ENCODE measurements at places on chromosomes 16 and 17.

GRCh38 chr16:68529608-68529930 lies 9.5 kb upstream of the ZFP90 start:
- DNase-seq: no peak

DNA sequence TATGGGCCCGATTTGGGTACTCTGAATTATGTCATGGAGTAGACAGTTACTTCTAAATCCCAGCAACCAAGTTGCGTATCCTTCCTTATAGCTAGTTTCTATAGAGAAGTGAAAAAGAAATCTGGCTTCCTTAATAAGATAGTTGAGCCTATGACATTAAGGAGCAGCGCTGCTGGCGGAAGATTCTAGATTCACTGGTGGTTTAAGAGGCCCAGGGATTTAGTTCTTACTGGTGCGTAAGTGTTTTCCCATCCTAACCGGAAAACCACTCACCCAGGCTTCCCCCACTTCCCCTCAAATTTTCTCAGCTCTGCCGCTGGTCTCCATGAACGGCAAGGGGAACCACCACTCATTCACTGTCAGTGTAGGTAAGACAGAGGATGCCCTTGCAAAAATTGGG lies 230.4 kb downstream of the CPPED1 start:
- DNase-seq: peak; percentile 3

DNA sequence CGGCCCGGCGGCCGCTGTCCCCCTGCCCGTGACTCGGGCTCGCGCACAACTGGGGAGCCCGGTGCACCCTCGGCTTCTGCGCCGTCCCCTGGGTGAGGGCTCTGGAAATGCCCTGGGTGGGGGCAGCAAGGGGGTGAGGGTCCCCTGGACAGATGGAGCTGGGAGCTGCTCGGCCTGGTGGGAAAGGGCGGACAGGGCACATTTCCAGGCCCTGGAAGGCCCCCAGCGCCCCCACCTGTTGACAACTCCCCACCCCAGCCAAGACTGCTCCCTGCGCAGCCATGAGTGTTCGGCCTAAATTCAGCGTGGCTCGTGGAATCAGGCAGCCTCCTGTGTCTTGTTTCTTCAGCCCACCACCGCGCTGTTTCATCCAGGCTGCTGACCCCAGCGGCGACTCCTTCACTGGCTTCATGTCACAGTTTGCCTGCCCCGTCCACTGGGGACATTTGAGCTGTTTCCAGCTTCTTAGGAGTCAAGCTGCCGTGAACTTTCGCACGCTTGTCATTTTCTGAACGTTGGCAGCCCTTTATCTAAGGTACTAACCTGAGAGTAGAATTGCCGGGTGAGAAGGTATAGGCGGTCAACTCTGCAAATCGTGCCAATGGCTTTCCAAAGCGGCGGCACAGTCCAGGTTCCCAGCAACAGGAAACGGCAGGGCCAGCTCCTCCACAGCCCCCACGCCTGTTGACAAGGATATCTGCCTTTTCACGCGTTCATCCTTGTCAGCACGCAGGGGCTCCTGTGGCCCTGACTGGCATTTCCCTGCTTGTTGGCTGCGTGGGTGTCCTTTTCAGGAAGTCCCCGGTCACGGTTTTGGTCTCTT lies 895 bp downstream of the UTS2R start:
- DNase-seq: no peak

DNA sequence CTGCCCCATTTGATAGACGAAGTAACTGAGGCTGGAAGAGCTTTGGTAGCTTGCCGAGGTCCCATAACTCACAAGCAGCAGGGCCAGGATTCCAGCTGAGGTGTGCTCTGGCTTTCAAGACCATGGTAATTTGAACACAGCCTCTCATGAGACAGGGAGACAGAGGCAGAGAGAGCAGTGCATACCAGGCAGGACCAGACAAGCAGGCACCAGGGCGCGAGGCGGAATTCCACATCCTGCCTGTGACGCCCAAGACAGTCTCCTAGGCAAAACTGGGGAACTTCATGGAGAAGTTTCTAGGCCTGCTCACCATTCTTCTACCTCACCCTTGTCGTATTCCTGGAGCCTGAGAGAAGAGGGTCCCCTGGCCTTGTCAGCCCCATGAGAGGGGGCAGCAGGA lies 19.2 kb downstream of the SDK2 start:
- no peak for DNase-seq

- DNase-seq: no peak
Measured at GRCh38 chr17:73783945-73784603, 139.8 kb upstream of the SDK2 start.

DNA sequence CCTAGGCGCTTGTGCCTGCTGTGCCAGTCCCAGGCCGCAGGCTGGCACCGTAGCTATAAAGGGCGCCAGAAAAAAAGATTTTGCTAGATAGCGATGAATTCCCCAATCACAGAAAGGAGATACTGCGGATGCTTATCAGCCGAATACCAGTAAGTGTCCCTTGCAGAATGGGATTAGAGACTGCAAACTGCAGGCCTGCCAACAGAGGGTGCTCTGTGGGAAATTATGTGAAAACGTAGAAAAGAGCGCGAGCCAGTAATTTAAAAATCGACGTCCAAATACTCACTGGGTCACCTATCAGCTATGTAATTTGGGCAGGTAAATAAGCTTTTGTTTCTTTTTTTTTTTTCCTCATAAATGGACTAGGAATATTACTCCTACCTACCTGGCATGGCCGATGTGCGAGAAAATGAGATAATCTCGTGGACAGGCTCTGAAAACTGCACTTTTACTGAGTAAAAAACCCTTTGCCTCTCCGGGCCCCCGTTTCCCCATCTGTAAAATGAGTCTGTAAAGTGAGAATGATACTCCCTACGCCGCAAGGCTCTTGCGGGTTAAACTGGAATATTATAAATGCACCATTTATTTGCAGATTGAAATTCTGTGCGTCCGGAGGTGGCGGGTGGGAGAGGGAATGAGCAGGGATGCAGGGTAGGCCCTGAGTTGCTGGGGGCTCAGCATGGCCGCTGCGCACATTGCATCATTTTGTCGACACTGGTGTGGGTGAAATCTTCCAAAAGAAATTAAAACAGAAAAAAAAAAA lies 1.2 kb upstream of the COG1 start:
- DNase-seq: peak; percentile 58

GRCh38 chr16:89847051-89847939 lies 19.0 kb downstream of the SPIRE2 start:
- peak; percentile 76 for DNase-seq

DNA sequence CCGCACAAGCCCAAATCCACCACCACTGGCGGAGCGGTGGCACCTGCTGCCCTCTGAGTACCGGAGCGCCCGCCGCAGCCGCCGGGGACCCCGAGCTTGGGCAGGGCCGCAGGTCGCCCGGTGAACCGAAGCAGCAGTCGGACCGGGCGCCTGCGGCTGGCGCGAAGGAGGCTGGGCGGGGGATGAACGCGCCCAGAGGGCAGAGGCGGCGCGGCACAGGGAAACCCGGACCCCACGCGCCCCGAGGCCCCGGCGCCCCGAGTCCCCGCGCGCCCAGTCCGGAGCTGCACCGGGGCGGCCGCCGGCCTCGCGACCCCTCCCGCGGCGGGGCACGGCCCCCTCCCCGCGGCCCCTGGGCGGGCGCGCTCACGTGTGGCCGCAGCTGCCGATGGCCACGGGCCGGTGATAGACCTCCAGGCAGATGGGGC lies 393 bp downstream of the RNF166 start:
- DNase-seq: no peak

- no peak for DNase-seq
Measured at GRCh38 chr17:9313346-9313745, 262.3 kb downstream of the STX8 start.

Data from large intestine (tissue), 12 donors.